ENCODE measurements at places on chromosomes 2 and 18. TPM values are rescaled to one million over a fixed set of nuclear protein-coding genes. Genes with fewer than 3 reads are reported as not detected.

DNA sequence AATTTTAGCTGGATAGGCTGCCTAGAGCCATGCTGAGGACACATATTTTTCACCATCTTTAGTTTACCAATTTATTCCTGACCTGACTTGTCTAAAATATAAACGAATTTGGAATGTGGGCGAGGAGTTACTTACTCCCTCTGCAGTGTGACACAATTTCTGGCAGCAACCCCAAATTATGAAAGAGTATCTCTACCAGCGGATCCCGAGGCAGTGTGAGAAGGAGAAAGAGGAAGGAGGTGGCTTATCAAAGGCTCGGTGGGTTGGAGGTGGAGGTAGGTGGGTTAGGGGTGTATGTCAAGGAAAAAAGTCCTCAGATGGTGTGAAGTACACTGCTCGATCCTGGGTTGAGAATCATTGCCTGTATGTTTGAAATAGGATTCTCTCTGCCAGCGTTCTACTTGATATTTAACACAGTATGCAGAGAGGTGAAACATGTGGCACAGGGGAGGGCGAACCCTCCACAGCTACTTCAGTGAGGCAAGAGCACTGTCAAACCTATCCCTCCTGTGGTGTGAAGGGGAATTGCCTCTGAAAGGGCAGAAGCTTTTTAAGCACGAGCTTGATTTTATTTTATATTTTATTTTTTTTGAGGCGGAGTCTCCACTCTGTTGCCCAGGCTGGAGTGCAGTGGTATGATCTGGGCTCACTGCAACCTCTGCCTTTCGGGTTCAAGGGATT, 76.0 kb downstream of the RFTN2 start:
- peak; percentile 53 for DNase-seq

DNA sequence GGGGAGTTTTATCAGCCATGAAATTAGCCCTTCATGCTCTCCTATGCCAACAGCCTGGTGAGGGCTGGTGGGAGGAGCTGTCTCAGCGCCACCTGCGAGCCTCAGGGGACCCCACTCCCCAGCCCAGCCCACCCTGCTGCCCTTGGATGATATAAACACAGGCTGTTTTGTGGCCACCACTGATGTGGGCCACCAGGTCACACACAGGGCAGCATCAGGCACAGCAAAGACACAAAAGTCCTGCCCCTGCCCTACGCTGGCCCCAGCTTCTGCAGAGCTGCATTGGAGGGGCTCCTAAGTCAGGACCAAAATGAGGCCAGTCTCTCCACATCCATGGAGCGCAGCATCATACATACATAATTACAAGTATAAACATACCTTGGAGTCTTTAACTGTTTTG, 110.6 kb upstream of the TEX51 start:
- DNase-seq, result no peak

- DNase-seq, result peak; percentile 66
These were observed 61.8 kb downstream of the FMNL2 start for GRCh38 chr2:152396763-152397162.

Gene MARCHF4
- 0.57 TPM for total RNA-seq

Gene SKOR2
- total RNA-seq, result not detected

DNA sequence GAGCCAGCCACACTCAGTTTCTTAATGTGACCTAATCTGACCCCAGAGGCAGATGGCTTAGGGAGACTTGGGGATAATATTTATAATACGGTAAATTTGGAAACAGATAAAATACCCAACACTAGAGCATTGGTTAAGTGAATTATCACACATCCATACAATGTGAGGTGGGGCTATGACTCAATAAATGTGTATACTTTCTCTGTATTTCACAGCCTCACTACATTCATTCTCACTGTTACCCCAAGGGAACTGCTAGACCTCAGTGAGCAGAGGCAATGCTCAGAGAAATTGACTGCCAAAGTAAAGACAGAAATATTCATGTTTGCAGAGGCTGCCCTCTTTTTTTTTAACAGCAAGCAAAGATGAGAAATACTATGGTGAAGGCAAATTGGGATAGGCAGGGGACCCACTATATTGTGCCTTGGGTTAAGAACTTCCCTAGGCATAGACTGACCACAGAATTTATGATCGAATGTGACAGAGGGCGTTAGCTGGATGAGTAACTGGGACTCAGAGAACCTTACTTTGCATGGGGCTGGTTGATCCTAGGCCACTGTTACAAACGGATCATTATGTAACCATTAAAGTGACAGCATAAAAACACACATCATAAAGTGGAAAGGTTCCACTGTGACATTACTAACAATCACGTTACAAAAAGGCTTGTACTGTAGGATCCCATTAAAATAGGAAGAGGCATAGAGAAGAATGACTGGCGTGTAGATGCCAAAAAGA, 246.0 kb upstream of the LYPD1 start:
- peak; percentile 22 for DNase-seq

GRCh38 chr2:231928481-231928880, 2.3 kb upstream of the NPPC start:
- DNase-seq, result no peak
